ENCODE measurements at places on chromosomes 3 and 15.
A peak's percentile ranks its signal among the peaks of the same experiment; 100 is the strongest.

DNA sequence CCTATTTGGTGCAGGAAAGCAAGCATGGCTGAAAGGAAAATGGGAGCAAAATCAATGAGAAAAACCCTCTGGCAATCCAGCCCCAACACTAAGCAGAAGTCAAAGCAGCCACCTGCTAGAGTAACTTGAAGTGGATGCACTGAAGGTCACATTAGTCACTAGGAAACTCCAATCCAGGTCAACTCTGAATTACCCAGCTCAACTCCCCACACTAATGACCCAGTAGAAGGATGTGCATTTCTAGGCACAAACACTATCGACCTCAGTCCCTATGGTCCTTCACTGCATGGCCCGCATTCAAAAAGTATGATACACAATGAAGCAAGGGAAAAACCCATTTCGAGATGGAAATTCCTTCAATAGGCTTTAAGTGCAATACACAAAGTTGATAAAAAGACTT lies 80.6 kb downstream of the RAD18 start:
- DNase-seq = no peak

DNA sequence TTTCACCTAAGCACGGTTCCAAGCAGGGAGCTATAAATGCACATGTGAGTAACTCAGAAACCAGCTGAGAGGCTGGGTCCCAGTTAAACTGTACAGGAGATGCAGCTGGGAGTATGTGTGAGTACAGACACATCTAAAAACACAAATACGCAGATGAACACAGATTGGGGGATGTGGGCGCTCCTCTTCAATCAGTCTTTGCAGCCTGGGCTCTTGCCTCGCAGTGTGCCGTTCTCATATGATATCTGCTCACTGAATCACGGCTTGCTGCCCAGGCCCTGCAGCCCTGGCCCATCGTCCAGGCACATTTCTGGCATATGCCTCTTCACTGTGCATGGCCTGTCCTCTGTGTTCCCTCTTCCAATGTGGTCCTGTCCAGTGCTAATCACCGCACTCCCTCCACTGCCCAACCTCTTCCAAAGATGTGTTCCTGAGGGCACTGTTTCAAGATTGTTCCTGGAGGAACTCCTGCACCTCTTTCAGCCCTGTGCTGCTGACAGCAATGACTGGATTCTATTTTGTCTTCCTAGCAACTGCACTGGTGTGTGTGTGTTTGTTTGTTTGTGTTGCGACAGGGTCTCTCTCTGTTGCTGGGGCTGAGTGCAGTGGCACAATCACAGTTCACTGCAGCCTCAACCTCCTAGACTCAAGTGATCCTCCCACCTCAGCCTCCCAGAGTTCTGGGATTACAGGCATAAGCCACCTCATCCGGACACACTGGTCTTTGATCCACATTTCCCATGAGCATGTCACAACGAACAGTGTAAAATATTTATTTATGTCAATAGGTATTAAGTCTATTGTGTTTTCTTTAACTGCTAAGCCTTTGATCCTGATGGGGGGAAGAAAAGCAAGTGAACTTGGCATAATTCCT lies 17.0 kb downstream of the CA12 start:
- DNase-seq = no peak

GRCh38 chr15:78739996-78740903 lies 71.0 kb downstream of the ADAMTS7 start:
- no peak for DNase-seq

- no peak for DNase-seq
These were observed 3.3 kb downstream of the SRGAP3 start for GRCh38 chr3:9246189-9246588.

DNA sequence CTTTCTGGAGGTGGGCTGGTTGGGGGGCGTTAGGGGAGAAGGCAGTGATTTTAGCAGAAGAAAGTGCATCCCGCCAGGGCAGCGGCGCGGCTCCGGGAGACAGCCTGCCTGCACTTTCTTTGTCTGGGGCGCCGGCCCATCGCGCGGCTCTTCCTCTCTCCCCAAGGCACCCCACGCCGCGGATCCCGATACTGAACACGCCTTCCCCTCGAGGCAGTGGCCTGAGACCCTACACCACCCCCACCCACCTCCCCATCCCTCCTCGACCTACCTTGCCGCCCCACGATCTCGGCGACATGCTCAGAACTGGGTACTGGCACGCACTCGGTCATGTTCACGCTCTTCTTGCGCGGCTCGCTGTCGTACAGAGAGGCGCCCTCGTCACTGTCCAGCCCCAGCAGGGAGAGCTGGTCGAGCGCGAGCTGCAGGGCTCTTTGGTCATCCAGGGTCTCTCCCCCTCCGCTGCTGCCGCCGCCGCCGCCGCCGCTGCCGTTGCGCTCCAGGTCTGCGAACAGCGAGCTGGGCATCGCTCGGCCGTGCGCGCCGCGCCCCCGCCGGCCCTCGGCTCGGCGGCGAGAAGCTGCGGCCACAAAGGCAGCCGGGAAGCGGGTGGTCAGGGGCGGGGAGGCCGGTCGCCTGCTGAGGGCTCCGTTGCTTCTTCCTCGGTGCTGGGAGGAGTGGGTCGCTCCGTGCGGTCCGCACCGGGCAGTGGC lies 483 bp downstream of the MEX3B start:
- no peak for DNase-seq

DNA sequence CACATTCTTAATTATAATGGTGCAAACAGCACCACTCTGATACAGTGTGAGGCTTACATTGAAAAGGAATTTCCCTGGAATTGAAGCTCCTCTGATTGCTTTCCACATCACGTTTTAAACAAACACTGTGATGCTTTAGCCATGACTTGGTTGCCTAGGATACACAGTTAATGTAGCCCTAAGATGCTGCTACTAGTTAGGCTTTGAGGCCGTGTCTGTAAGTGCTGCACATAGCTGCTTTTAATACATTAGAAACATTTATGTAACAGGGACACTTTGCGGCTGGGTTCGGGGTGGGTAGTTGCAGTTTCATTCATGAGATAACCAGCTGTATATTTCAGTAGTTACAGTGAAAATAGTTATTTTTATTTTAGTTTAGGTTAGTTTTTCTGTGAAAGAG lies 334.7 kb downstream of the NLGN1 start:
- no peak for DNase-seq

- no peak for DNase-seq
These were observed 184.9 kb downstream of the NR2F2 start for GRCh38 chr15:96515371-96515770.

DNA sequence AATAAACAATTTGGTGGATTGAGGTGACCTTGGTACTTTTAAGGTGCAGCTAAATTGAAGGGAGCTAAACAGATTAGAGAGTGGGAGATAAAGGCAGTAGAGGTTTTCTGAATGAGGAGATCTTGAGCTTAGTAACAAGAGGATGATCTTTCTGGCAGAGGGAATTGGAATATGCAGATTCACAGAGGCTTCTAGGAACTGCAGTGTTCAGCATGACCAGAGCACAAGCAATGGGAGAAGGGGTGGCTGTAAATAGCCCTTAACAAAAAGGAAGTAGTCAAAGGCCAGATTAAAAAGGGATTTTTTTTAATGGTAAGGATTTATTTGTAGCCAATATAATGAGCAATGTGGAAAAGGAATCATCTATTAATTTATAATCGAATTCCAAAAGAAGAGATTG lies 5.7 kb upstream of the BNIP2 start:
- no peak for DNase-seq

GRCh38 chr3:70726096-70726938 lies 413.9 kb upstream of the MDFIC2 start:
- no peak for DNase-seq

GRCh38 chr3:106457281-106458180 lies 588.7 kb upstream of the CBLB start:
- DNase-seq = peak; percentile 6

DNA sequence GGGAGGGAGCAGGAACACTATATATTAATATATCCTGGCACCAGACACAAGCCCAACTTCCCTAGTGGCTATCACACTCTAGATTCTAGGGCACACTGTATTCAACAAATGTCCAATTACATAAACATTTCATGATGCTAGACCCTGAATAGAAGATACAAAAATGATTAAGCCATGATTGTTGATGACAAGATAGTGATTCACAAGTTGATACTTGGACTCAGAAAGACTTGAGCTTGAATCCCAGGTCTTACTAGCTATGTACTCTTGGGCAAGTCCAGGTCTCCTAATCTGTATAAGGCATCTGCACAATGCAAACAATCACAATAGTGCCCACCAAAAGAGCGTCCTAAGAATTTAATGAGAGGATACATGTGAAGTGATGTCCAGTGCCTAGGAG lies 10.0 kb upstream of the SNTN start:
- DNase-seq = no peak

- DNase-seq = no peak
These were observed 63.8 kb downstream of the BLM start for GRCh38 chr15:90780916-90781315.

- no peak for DNase-seq
These were observed 23.1 kb downstream of the CCNL1 start for GRCh38 chr3:157136647-157137387.

DNA sequence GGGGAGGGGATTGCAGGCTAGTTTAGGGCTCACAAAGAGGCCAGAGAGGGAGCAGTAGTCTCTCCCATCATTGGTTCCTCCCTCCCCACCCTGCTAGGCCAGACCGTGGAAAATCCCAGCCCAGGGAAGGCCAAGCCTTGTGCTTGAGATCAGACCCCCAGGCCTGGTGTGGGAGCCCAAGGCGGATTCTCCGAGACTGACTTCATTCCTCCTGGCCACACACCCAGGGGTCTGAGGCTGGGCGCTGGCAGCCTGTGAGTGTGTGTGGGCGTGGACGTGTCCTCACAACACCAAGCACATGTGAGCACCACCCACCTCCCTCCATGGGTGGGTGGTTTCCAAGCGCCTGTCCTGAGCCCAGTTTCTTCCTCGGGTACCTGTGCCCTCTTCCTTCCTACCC lies 4.1 kb downstream of the LOXL1 start:
- no peak for DNase-seq

DNA sequence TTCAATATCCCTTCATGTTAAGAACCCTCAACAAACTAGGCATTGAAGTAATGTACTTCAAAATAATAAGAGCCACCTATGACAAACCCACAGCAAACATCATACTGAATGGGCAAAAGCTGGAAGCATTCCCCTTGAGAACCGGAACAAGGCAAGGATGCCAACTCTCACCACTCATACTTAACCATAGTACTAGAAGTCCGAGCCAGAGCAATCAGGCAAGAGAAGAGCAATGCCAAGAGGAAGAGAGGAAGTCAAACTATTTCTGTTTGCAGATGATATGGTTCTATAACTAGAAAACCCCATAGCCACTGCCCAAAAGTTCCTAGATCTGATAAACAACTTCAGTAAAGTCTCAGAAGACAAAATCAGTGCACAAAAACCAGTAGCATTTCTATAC lies 161.9 kb downstream of the UBE2E2 start:
- DNase-seq = no peak

DNA sequence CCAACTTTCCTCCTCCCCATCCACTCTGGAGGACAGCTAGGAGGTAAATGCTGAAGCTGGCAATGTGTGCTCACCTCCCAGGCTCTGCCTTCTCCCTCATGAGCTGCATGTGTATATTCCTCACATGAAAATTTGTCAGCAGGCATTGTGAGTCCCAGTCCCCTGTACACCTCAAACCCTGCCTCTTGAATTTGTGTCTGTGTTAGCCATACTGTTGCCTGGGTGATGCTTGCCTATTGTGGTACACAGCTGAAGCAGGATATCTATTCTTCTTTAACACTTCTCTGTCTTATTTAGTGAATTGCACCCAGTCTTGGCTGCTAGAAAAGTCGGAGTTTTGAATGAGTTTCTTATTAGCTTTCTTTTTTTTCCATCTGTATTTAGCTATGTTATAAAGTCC lies 586.0 kb upstream of the TGFBR2 start:
- no peak for DNase-seq

DNA sequence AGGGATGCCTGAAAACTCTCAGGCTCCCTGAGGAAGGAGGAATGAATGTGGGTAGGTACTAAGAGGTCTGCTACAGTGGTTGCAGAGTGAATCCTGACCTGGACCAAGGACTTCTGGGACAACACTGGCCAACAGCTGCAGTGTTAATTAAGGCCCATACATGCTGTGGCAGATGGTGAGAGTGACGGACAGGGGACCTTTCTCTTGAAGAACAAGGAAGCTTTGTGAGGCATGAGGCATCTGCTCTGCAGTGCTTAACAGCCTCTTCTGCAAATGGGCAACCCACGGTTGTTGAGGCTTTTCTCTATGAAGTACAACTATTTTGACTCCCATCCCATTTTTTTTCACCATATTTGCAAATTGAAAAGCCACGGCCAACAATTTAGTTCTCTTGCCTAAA lies 26.6 kb upstream of the ACAN start:
- no peak for DNase-seq

DNA sequence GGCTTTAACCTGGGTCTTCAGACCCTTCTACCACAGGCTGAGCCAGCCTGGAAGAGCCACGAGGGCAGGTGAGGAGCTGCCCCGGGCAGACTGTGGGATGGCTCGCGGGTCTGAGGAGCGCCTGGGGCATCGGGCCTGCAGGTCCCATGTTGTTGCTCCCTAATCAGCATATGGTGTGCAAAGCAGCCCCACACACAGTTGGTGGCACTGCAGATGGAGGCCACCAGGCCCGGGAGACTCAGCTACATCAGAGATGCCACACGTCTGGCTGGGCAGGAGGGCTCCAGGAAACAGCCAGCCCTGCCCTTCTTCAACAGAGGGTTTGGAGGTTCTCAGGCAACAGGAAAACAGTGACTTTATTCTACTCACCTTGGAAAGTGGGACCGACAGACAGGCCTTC lies 63.9 kb downstream of the XXYLT1 start:
- DNase-seq = no peak

DNA sequence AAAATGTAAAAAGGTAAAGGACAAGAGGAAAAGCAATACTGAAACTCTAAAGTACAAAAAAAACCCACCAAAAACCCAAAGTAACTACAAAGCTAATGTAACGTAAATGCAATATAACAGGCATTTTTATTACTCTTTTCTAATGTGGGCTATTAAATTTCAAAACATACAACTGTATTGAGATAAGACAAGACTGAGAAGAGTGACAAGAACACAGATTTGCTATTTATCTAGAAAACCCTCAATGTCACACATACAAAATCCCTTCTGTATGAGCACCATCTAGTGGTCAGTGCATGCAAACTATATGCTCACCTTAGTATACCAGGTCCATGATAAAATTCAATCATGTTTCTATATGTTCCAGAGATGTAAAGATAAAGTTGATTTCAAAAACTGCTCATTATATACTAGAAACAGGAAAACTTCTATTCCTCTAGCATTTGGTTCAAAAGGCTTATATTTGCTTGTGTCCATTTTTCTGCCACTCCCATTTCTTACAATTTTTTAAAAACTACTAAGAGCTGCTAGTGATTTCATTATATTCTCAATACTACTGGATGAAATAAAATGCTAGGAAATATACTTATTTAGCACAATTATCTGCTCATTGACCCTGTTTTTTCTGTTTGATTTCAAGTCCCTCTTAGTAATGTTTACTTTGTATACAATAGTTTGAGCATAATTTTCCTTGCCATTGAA lies 111.4 kb downstream of the DLG1 start:
- peak; percentile 4 for DNase-seq

- DNase-seq = no peak
These were observed 762 bp downstream of the CTNNB1 start for GRCh38 chr3:41199866-41200668.

GRCh38 chr15:100878648-100879047 lies 983 bp upstream of the ALDH1A3 start:
- DNase-seq = no peak
